ENCODE measurements at places on chromosomes 7 and 10. TPM values are rescaled to one million over a fixed set of nuclear protein-coding genes. Genes with fewer than 3 reads are reported as not detected.

Gene PANK1
- 10.7 TPM for total RNA-seq

Gene ATP6V1F
- total RNA-seq, result 160 TPM

Gene KNDC1
- not detected for total RNA-seq

Gene SFRP4
- total RNA-seq, result 0.27 TPM

Gene PAX4
- not detected for total RNA-seq

Gene PRPS1L1
- total RNA-seq, result not detected

Gene RPP38
- total RNA-seq, result 8.7 TPM

Gene NPFFR1
- not detected for total RNA-seq

Gene ENO4
- total RNA-seq, result not detected

Gene GRID2IP
- 0.02 TPM for total RNA-seq

Gene LIPN
- not detected for total RNA-seq

Gene CYP3A4
- 0.05 TPM for total RNA-seq

DNA sequence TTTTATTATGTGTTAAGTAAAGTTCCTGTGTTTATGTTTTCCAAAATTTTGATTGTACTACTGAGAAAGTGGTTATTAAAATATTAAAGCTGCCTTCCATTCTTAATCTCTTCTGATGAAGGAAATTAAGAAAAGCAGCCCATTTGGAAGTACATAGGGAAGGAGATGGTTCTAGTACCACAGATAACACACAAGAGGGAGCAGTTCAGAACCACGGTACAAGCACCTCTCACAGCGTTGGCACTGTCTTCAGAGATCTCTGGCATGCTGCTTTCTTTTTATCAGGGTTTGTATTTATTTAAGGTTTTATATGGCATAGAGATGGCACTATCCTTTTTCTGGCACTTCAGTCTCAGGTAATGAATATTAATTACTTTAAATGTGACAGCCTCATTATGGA lies 111.6 kb downstream of the PHTF2 start:
- no peak for DNase-seq

- DNase-seq, result no peak
These were observed 187.4 kb downstream of the NEBL start for GRCh38 chr10:20709708-20710107.

- DNase-seq, result peak; percentile 28
These were observed 96.4 kb downstream of the PRKG1 start for GRCh38 chr10:51170518-51171245.

- peak; percentile 9 for DNase-seq
These were observed 666 bp downstream of the SMKR1 start for GRCh38 chr7:129502708-129503685.

DNA sequence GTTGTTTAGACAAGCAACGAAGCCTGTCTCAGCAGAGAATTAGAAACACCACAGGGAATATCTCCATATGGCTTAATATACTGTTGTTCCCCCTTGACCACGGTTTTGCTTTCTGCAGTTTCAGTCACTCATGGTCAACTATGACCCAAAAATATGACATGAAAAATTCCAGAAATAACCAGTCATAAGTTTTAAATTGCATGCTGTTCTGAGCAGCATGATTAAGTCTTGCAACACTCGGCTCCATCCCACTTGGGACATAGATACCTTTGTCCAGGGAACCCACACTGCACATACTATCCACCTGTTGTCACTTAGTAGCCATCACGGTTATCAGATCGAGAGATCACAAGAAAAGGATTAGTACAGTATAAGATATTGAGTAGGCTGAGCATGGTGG lies 60.7 kb upstream of the FOXK1 start:
- DNase-seq, result no peak

- peak; percentile 29 for DNase-seq
These were observed 569 bp downstream of the ZNF316 start for GRCh38 chr7:6637544-6638229.

GRCh38 chr10:11719496-11720259 lies 22.5 kb upstream of the ECHDC3 start:
- DNase-seq, result peak; percentile 32

- DNase-seq, result no peak
These were observed 32.1 kb downstream of the SGPL1 start for GRCh38 chr10:70847659-70848360.

- no peak for DNase-seq
These were observed 255.8 kb downstream of the GLRX3 start for GRCh38 chr10:130392031-130392430.

GRCh38 chr10:29874606-29875269 lies 184.6 kb downstream of the JCAD start:
- DNase-seq, result no peak

DNA sequence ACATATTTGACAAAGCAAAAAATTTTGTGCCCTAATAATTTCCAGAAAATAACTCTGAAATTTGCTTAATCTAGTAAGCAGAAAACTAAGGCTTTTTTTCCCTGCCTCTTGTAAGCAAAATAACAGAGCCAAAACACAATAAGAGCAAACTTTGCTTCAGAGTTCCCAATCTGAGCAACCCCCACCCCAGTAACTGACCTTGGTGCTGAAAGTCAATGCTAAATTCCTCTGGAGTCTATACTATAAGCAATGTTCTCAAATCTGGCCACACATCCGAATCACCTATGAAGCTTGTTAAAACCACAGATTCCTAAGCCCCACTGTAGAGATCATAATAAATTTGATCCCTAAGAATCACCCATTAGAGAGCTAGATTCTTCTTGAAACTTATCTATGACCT lies 150.5 kb downstream of the ELAPOR2 start:
- DNase-seq, result peak; percentile 2

DNA sequence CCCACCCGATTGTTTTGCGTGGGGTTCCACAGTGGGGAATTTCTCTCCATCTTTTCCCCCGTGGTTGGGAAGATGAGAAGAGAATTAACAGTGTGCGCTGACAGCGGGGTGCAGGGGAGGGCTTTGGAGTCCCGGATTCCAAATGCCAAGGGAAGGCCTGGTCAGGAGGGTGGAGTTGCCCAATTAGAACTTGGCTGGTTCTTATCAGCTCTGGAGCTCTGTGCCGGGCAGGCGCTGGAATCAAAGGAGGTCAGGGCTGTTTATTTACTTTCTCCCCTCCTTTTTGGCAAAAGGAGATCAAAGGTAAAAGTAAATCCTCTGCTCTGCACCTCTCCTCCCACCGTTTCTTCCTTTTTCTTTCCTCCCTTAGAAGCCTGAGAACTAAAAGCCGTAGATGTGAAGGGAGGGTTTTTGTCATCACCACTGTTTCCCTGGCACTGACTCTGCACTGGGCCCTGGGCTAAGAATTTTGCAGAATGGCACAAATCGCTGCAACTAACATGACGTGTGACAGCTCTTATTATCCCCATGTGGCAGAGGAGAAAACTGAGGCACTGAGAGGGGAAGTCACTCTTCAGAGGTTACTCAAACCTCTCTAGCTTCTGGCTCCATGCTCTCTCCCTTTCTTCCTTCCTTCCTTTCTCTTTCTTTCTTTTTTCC lies 95.2 kb upstream of the ZNF716 start:
- DNase-seq, result no peak

DNA sequence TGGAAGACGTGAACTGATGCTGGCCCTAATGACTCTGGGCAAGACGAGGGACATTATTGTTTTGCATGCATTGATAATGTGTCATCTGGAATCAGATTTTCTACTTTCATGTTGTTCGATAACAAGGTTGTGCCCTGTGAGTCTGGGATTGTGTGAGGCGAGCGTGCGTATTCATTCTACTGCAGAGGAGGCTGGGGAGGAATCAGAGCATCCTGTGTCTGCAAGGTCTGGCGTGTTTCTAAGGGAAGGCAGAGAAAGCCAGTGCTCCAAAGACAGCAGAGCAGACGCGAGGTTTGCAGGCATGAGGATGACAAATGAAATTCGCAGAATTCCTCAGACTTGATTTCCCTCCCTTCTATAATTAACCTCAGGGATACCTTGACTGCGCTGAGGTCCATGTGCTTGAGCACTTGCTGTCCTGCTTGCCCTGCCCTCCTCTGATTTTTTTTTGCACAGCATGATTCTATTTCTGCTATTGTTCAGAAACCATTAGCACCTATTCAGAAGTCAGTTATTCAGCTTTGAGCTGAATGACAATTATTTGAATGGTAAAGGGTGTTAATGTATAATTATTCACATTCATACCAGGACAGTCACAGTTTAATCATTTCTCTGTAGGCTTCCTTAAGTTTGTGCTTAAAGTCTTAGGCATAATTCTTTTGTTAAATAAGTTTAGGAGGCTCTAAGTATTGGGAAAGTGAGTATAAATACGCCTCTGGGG lies 233.6 kb downstream of the EBF3 start:
- DNase-seq, result no peak

GRCh38 chr10:91909117-91909677 lies at the start of gene FGFBP3:
FGFBP3 (minus strand) TSS chr10:91909486; CDS start chr10:91908969, 517 bp downstream.
- DNase-seq, result peak; percentile 62

- DNase-seq, result peak; percentile 67
These were observed 14.9 kb upstream of the MRPS24 start for GRCh38 chr7:43884209-43884608.

DNA sequence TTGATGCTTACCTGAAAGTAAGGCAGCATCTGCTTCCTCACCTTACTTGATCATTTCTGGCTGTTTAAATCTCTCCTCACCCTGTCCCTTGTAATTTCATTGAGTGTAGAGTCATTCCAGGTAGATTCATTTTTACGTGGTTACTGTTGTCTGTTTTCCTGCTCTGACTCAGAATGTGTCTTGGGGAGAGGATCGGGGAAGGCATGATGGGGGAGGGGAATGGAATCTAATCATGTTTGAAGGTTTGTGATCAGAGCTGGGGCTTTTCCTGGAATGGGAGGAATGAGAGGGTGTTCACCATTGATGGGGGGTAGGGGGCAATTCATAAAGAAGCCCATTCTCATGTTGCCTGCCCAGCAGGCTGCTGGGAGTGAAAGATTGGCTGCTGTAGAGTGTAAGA lies 18.7 kb downstream of the SEC24C start:
- peak; percentile 75 for DNase-seq
